Renal cortex interstitium (tissue), 15 donors: ENCODE measurements at places on chromosomes 12 and 14.

- DNase-seq, result peak; percentile 29
These were observed 419 bp upstream of the ATXN7L3B start for GRCh38 chr12:74537126-74537706.

DNA sequence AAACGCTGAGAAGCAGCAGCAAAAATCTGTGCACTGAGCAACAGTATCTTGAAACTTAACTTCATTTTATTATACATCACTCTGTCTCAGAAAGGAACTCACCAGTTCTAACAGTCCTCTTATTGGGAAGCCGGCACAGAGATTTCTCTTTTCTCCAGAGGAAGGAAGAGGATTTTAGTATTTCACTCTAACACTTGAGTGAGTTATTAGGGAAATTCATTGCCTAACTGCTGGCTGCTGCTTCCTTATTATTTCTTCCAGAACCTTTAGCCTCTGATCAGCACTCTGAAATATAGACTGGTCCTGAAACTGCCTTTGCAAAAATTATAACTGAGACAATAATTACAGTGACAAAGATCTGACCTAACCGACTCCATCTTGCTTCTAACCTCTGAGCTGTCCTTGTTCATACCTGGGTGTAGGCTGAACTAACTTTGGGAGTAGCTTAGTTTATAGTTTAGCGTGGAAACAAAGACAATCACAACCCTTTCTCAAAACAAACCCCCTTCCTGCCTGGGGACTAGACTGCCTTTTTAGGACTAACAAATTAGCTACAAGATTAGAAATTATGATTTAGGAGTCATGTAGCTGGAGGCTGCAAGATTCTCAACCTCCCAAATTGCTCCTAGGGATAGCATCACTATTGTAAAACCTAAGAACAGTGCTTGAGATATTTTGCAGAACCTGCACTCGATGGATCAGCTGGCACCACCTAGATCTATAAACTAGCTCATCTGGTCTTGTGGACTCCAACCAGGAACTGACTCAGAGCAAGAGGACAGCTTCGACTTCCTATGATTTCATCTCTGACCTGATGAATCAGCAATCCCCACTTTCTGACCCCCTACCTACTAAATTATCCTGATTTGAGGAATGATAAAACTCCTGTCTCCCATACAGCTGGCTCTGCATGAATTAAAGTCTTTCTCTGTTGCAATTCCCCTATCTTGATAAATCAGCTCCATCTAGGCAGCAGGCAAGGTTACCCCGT is 117.5 kb downstream of the DYRK2 start:
- no peak for DNase-seq

DNA sequence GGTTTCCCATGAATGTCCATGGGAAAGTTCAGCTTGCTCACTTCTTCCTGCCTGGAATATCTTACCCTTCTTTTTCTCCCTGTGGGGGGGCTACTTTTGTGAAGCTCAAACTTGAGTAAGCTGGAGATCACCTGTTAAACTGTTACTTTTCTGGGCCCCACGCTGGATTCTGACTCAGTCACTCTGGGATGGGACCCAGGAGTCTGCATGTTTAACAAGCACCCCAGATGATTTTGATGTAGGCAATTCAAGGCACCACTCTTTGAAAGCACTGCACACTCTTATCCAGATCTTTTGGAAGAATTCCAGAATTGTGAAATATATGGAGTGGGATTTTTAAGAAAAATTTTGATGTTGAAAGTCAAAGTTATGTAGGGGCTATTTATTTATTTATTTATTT is 46.3 kb upstream of the IGF1 start:
- no peak for DNase-seq

GRCh38 chr12:127268213-127268612 is 998.8 kb upstream of the TMEM132C start:
- no peak for DNase-seq

- DNase-seq, result no peak
These were observed 17.0 kb downstream of the TEDC1 start for GRCh38 chr14:105508069-105508468.
